HTR-8/SVneo (cell line): ENCODE measurements at places on chromosomes 3 and 15.

DNA sequence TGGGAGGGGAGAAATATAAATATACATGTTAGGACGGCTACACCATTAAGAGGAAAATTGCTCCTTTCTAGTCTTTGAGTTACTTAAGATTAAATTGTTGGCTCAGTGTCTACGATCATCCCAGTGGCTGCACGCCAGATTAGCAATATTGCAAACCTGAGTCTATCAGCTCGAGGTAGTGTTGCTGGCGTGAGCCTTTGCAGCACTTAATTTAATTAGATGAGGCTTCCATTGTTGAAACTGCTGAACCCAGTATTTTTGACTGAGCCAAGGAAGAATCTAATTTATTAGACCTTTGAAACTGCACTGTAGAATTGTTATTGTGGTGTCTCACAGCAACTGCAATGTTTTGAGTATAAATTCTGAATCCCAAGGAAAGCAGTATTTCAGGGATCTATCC lies 782.4 kb upstream of the ROBO1 start:
- no peak for DNase-seq

DNA sequence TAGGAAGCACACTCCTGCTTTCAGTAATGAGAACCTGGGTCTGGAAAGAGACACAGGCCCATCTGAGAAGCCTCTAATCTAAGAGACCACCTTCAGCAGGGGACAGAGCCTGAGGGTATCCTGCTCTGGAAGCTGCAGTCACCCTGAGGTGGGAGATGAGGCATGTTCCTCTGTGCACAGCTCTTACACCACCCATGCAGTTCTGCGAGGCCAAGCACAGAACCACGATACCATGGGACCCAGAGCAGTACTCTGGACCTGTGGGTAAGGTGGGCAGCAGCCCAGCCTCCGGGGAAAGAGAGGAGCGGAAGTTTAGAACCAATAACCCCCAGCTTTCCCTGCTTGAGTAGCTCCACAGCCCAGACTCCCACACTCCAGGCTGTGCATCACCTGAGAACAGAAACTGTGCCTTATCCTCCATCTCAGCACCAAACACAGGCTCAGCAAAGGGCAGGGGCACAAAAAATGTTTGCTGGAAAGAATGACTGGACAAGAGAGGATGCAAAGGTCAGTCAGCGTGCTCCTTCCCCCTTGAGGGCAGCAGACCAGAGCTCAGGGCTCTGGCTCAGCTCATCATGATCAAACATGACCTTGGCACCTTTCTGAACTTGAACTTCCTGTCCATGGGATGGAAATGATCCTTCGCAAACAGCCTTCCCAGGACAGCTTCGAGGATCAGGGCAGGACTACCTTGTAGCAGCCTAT lies 43.1 kb downstream of the RBPMS2 start:
- no peak for DNase-seq

DNA sequence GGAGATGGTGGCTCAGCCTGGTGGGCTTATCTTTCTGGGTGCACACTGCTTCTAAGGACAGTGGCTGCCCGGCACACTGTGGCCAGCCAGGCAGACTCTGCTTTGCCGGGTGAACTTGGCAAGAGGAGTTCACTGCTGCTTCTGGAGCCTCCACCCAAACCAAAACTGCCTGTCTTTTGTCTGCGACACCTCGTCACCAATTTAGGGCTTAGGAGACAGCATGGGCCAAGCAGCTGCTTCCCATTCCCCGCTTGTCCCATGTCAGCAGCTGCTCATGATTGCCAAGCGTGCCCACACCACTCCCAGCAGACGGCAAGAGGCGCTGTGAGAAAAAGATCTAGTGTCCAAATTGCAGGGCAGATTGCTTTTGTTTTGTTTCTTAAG lies 57.3 kb downstream of the LSM3 start:
- no peak for DNase-seq

GRCh38 chr15:65909831-65910230 lies 40.5 kb downstream of the RAB11A start:
- DNase-seq, result no peak

GRCh38 chr3:150472421-150472820 lies 64.3 kb downstream of the TSC22D2 start:
- DNase-seq, result no peak

GRCh38 chr3:79392479-79392878 lies 375.3 kb downstream of the ROBO1 start:
- DNase-seq, result no peak

DNA sequence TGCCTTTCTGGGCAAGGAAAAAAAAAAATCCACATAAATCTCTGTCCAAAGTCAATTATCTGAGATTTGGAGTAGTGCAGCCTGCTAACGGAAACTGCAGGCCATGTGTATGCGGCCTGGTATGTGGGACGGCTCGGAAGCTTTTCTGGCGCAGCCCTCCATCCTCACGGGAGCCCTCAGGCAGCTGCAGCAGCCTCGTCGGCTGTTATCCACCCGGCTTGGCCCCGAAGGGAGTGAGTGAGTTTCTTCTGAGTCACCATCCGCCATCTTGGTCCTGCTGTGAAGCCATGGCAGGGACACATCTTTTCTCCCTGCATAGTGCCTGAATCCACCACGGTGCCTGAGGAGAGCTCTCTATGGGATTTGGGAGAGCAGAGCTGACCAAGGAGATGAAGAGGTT lies 62.8 kb downstream of the POLR2M start:
- DNase-seq, result no peak

DNA sequence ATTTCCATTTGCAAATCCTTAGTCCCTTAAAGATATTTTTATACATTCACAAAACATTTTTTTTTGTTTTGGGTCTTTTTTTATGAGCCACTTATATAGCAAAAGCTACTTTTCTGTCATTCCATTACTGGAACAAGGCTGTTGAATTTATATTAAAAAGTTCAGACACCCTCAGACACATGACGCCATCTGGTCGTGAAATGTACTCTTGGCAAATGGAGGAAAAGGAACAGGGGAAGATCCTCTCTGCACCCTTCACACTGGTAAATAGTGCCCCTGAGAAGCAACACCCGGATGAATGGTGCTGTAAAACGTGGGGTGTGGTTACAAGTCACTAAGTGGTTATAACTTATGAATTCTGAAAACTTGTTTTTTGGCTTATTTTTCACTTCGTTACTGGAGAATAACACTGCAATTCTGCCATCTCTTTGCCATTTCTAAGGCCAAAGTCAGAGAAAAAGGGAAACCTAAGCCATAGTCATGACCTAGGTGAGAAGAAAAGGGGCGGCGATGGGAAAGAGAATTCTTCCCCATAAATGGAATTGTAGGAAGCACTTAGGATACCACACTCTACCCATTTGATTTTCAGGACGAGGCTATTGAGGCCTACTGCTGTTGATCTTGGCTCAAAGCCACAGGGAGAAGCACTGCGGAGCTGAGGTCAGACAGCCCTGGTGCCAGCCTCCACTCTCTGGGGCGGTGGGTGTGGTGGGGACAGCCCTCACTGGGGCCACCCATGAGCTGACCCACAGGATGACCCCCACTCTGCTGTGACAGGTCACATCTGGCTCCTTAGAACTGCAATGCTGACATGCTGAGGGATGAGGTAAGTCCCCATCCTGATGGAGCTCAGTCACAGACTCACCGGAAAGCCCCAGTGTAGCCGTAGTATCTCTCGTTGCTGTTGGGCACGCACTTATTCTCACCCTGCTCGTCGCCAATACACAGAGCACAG lies 21.9 kb downstream of the LTF start:
- DNase-seq, result no peak

- DNase-seq, result no peak
Observed at GRCh38 chr3:179706233-179706632, 53.4 kb downstream of the USP13 start.
